ENCODE measurements at places on chromosomes 2 and 18.
A peak's percentile ranks its signal among the peaks of the same experiment; 100 is the strongest.

DNA sequence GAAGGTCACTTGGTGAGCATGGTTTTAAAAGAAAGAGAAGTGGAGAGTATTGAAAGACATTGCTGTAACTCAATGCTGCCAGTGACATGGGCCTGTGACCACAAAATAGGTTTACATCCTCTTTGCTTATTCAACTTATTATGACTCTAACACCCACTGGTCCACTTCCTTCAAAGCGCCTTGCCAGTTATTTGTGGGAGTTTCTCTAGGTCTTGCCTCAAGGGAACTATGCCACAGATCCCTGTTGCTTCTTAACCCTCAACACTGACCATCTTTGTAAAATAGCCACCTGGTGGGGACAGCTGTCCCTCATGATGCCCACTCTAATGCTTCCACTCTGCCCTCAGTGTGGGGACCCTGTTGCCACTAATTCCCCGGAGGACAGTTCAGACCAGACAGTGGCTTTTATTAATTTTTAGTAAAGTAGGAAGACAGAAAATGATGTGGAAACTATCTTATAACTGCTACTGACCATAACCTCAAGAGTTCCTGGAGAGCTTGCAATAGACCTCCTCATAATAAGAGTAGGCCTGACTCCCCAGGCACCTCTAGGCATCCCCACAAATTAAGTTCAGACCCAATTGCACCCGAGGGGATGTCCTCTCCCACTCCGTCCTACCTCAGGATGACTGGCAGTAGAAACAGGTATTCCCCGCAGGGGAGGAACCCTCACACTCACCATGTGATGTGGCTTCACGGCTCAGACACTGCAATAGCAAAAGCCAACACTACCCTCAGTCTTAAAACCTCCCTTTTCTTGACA is 31.3 kb upstream of the SLC25A52 start:
- DNase-seq: no peak

DNA sequence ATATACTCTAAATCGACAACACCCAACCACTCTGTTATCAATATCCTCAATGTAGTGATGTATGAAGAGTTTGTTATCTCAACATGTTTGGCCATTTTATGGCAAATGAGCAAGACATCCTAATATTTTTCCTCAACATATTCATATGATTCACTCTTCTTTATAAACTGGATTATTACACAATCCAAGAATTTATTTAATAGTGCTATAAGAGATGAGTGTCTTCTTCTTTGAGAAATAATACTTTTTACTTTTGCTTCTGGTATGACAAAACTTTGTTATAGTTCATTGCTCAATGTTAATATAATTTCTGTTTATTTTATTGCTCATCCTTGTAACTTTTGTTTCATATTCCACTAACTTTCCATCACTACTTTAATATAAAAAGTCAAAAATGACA is 44.3 kb downstream of the SCN9A start:
- no peak for DNase-seq

- peak; percentile 42 for DNase-seq
These were observed 9.3 kb upstream of the LRRC30 start for GRCh38 chr18:7221424-7222155.

DNA sequence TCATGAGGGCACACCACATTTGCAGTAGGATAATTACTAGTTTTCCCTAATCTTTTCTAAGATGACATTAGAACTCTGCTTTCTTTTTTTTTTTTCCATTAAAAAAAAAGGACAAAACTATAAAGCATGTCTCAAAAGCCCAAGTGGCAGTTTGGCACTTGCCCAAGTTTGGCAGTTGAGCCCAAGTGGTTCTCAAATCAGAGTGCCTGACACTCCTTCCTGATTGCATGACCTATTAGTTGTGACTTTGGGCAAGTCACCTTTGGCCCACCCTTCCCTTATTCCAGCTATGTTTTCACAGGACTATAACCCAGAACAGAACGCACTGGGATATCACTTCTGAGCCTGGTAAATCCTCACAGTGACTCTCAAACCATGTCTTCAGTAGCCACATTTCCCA is 273.0 kb downstream of the CCDC85A start:
- no peak for DNase-seq

DNA sequence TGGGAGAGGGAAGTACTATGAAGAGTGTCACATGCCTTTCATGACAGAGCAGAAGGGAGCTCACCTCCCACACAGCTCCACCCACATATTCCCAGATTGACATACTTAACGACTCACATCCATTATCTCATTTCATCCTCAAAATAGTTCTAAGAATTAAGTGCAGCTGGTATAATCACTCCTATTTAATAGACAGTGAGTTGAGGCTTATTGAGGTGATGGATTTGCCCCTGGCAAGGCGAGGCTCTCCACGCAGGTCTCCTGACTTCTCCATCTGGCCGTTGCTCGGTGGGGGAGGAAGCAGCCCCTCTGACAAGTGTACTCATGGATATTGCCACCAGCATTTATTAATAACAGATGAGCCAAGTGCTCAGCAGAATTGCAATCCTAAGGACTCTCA is 81.4 kb downstream of the TGOLN2 start:
- DNase-seq: no peak
